ENCODE measurements at places on chromosomes 12 and 14.
A peak's percentile ranks its signal among the peaks of the same experiment; 100 is the strongest.

DNA sequence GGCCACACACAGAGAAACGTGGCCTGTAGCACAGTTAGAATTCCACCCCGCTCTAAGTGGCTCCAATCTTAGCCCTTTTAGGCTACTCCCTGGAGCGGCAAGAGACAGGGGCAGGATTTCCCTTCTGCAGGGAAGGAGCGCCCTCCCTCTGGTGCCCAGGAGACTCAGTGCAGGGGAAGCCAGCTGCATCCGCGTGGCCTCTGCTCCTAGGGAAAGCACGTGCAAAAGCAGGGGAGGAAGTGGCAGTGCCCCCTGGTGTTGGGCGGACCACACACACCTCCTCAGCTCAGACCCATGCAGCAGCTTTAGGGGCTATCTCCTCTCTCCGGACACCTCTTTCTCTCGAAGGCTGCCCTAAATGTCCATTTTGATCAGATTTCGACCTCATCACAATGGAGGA lies 50.0 kb downstream of the SPRING1 start:
- DNase-seq = no peak

DNA sequence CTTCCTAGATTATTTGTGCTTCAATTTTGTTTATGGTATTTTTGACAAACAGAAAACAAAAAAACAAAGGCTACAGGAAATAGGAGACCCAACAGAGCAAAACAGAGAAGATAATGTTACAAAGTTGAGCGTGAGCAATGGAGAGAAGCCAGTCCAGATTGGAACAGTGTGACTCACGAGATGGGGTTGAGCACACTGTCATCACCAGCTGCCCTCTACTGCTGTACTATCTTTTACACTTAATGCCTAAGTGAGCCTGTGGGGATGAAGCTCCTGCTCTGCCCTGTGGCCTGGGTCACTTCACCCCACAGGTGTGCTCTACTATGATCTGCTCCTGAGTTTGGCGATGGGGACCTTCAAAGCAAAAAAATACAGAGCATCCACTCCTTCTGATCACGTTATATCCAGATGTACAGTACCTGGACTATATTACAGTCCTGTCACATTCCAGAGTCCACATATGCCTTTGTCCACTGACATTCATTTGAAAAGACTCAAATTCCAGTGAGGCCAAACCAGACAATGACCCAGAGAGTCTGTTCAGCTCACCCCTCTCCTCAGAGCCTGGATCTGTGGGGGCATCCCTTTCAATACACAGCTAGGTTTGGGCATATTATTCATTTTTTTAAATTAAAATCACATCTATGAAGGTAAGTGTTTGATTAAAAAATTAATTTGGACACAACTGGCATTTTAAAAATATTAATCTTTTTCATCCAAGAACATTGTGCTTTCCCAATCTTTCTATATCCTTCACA lies 4.4 kb downstream of the IPO8 start:
- no peak for DNase-seq

GRCh38 chr14:98252820-98253219 lies 1019.2 kb downstream of the BCL11B start:
- no peak for DNase-seq

- DNase-seq = no peak
These were observed 19.8 kb downstream of the XRCC3 start for GRCh38 chr14:103695296-103696069.

GRCh38 chr12:93145086-93145485 lies 216.0 kb upstream of the EEA1 start:
- no peak for DNase-seq

DNA sequence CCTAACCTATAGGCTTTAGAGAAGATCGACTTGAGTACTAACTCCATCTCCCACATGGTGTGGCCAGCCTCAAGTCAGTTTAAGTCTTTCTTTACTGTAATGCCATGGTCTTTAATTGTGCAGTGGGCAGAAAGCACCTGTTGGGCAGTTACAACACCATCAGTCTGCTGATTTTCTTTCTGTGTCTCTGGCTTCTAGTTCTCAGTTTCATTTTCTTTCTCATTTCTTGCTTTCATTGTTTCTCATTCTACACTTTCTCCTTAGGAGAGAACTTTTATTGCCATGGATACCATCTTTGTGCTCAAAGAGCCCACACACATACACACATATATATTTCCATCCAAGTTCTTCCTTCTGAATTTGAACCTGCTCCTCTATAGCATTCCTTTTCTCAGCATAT lies 96.1 kb upstream of the SLC16A7 start:
- no peak for DNase-seq

DNA sequence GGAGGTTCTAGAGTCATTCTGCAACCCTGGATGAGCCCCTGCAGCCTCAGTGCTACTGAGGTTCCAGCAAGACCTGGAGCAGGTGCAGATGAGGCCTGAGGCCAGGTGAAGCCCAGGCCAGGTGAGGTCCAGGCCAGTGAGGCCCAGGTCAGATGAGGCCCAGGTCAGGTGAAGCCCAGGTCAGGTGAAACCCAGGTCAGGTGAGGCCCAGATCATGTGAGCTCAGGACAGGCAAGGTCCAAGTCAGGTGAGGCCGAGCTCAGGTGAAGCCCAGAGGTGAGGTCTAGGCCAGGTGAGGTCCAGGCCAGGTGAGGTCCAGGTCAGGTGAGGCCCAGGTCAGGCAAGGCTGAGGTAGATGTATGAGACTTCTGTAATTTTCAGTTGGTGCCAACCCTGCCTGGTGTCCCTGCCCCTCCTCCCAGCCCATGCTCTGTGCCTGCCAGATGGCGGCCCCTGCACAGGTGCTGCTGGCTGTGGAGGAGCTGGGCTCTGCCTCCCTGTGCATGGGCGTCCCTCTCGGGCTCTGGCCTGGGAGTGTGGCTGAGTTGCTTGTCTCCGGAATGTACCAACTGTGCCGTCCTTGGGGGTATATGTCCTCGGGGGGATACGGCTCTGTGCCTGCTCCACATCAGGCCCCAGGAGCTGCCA lies 388.5 kb downstream of the TMEM121 start:
- DNase-seq = no peak

DNA sequence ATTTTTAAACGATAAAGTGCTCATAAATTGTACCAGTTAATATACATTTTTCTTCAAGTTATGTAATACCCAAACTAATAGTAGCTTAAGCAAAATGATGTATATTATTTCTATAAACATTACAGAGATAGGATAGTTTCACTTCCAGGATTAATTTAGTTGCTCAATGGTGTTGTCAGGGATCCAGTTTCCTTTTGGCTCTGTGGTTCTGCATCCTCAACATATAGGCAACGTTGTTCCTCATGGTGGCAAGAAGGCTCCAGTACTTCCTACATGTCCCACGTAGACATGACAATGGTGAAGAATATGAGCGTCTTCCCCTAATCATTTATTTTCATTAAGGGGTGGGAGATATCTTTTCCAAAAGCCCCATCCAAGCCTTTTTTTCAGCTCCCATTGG lies 60.7 kb upstream of the DCD start:
- no peak for DNase-seq

DNA sequence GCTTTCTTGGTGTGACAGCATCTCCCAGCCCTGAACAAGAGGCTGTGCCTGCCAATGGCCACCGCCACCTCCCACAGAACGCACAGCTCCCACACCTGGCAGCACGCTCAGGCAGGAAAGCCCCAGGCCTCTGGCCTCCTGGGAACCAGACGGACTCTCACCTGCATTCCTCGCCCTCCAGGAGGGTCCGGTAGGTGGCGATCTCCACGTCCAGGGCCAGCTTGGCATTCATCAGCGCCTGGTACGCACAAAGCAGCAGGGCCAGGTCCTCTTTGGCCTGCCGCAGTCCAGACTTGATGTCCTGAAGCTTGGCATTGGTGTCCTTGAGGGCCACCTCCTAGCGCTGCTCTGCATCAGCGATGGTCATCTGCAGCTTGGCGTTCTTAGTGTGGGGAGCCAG lies 12.1 kb upstream of the KRT77 start:
- no peak for DNase-seq

DNA sequence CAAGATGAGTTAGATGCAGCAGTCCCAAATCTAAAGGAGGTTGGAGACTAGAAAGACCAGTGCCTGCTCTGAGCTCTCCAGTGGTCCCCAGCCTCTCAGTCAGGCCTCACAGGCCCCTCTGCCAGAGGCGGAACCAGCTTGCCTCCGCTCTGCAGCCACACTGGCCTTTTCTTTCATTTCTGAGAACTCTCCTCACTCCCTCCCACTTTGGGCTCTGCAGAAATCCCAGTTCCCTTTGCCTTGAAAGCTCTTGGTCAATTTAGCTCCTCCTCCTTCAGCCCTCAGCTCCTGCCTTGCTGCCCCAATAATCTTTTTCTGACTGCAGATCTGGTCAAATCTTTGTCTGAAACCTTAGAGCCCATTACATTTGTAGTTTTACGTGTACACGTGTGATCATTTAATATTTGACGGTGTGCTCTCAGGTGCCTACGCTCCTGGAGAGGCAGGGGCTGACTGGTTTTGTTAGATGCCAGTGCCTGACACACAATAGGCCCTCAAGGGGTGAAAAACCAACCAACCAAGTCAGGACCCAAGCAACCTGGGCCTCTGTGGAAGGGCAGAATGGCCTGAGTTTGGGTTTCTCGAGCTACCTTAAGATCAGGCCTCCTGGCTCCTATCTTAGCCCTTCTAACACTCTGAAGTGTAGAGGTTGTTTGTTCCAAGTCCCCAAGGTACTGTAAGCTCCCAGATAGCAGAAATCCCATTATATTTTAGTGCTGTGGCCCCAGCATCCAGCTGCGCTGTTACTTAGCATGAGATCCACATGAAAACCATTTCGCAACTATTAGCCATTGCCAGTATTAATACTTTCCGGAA lies 1.1 kb upstream of the NUDT4 start:
- DNase-seq = no peak

DNA sequence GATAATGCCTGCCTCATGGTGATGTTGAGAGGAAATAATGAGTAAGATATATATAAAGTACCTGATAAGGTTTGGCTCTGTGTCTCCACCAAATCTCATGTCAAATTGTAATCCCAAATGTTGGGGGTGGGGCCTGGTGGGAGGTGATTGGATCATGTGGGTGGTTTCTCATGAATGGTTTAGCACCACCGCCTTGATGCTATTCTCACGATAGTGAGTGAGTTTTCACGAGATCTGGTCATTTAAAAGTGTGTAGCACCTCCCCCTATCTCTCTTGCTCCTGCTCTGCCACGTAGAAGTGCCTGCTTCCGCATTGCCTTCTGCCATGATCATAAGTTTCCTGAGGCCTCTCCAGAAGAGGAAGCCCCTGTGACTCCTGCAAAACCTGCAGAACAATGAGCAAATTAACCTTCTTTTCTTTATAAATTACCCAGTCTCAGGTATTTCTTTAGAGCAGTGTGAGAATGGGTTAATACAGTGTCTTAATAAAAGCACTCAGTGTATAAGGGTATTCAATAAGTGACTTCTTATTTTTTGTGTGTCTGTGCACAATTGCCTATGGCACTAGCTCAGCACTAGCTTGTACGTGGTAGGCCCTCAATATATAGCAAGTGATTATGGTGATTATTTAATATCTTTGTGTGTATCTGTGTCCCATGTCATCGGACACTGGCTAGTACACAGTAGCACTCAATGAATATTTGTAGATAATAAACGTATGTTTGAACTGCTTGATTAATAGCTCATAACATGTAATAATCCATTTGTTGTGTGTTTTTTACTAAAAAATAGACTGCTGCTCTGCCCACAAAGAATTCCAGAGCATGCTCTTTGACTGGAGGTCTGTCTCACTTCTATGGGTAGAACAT lies 138.1 kb upstream of the LMNTD1 start:
- no peak for DNase-seq

DNA sequence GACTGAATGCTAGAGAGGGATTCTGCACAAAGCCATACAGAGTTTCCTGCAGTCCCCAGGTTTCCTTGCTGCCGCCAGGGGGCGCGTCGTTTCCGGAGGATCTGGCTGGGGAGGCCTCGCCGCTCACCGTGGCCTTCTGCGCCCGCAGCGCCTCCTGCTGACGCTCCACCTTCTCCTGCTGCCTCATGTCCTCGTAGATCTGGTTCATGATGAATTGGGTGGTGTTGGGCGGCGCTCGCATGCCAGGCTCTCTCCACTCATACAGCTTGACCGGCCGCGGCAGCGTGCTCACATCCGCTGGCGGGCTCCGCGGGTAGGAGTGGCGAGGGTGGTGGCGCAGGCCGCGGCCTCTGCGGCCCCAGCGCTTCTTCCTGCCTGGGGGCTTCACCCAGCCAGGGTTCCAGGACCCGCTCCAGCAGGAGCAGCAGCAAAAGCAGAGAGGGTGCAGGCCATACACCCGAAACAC lies 987 bp downstream of the CCER1 start:
- DNase-seq = no peak

- no peak for DNase-seq
These were observed 56.2 kb downstream of the ARL6IP4 start for GRCh38 chr12:123036466-123037285.

DNA sequence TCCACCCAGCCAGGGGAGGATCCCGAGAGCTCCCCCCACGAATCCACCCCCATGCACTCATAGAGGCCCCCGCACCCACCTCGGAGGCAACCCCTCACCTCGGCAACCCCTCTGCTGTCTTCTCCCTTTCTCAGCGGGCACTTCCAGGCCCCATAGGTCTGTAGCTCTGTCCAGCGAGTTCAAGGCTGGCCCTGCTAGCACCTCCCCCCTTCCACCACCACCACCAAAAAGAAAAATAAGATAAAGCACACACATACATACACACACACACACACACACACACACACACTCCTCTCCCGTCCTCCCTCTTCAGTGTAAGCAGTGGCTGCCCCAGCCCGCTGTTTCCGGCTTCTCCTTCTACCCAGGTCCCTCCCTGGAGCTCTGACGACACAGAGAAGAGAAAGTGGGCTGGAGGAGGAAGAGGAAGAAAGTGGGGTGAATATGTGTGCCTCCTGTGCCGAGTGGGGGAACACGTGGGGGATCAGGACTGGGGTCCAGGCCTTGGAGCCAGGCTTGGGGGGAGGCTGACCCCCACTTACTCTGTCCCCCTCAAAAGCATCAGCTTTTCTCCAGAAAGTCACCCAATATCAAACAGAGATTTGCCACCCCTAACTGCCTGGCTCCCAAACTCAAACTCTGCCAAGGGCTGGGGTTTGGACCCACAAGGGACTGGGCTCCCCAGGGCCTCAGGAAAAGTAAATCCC lies at the start of gene STAT6:
TSS of gene STAT6 (minus strand) at position 332 of the 704 bp plus-strand sequence. CDS start 3,084 bp downstream, outside the sequence.
- peak; percentile 72 for DNase-seq
